Natural killer cell (primary cell): ENCODE measurements at places on chromosomes 1 and 21. TPM values are rescaled to one million over a fixed set of nuclear protein-coding genes. Genes with fewer than 3 reads are reported as not detected.

GRCh38 chr1:9004700-9005394 is 21.4 kb downstream of the SLC2A7 start:
- H3K27me3 ChIP-seq = no peaks in the 10 kb centered on the region
- no peaks in the 10 kb centered on the region for H3K36me3 ChIP-seq
- H3K27ac ChIP-seq = no peak overlapping the region
- no peak overlapping the region for H3K4me3 ChIP-seq
- peak; percentile 87 for DNase-seq

Gene IPP
- total RNA-seq = 20.8 TPM

DNA sequence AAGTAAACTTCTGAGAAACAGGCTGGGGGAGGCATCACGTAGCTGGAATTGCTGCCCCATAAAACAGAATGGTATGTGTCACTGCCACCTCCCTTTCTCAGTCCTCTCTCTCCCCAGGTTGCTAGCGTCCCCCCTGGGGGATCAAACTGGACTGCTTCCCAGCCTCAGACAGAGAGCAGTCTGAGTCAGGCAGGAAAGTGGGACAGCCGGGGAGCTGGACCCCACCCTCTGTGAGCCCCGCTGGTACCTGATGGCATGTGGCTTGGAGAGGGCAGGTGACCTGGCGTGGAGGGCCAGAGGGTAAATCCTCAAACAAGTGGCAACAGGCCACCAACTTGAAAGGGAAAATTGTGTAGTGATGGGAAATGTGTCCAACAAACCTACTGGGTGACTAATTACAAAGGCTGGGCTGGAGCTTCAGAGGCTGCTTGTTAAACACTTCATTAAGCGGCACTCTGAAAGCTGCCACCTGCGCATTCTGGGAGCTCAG is 1.0 kb upstream of the SFN start:
- no peak for DNase-seq
- no peaks in the 10 kb centered on the region for H3K27me3 ChIP-seq
- peaks cover 3% of the 10 kb centered on the region for H3K36me3 ChIP-seq
- no peak overlapping the region for H3K27ac ChIP-seq

- H3K4me1 ChIP-seq = no peaks in the 10 kb centered on the region
- no peaks in the 10 kb centered on the region for H3K27me3 ChIP-seq
- H3K27ac ChIP-seq = no peak overlapping the region
- no peaks in the 10 kb centered on the region for H3K36me3 ChIP-seq
Observed at GRCh38 chr1:209268479-209268878, 315.0 kb upstream of the CAMK1G start.

Gene FAM72A
- total RNA-seq = 2.4 TPM

DNA sequence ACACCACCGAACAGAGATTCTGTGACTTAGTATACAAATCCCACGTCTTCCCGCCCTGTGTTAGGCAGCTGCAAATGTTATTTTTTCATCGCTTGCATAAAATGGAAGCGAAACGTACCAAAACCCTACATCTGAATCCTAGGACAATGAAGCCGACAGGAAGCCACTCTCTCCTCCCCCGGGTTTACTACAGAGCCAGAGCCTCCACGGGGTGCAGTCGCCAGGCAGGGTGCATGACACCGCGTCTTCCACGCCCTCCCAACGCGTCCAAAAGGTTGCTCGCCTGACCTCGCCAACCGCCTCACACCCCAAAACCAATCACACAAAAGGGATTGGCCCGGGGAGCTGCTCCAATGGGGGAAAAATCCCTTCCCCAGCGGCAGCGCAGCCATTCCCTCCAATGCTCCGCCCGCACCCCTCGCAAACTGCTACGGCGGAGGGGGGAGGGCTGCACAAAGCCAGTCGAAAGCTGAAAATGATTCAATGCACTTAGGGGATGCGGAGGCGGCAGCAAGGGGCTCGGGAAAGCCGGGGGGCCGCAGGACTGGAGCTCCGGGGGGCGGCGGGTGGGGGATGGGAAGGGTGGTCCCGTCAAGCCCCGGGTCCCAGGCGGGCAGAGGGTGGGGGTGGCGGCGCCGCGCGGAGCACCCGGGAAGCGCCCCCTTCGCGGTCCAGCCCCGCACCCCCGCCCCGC is 701 bp downstream of the CEP170 start:
- no peaks in the 10 kb centered on the region for H3K27me3 ChIP-seq
- H3K4me3 ChIP-seq = peak overlapping the region; percentile 83
- peak overlapping the region; percentile 73 for H3K27ac ChIP-seq
- H3K4me1 ChIP-seq = peaks cover 18% of the 10 kb centered on the region
- peak; percentile 77 for DNase-seq

GRCh38 chr21:46181953-46182547 is 2.2 kb downstream of the SPATC1L start:
- no peak overlapping the region for H3K27ac ChIP-seq
- DNase-seq = no peak
- peaks cover 16% of the 10 kb centered on the region for H3K4me1 ChIP-seq
- H3K4me3 ChIP-seq = no peak overlapping the region

- no peak for DNase-seq
- peaks cover 80% of the 10 kb centered on the region for H3K36me3 ChIP-seq
- no peak overlapping the region for H3K4me3 ChIP-seq
- H3K27me3 ChIP-seq = no peaks in the 10 kb centered on the region
- H3K4me1 ChIP-seq = no peaks in the 10 kb centered on the region
Observed at GRCh38 chr1:22524481-22524880, 38.8 kb upstream of the EPHA8 start.

DNA sequence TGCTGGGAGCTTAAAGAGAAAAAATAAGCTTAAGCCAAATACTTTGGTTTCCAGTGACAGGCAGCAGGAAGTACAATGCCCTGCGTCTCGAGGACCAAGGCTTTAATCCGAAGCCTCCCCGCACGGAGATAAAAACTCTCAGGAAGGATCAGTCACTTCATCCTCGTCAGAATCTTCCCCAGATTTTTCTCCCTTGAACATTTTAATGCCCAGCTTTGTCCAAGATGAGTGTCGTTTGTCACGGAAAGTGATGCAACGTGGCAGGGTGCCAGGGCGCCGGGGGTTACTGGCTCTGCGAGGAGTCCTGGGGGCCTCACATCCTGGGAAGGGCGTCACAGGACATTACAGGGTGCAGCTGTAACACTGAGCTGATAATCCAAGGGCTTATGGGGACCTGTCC is 25.2 kb upstream of the PCBP3 start:
- H3K36me3 ChIP-seq = no peaks in the 10 kb centered on the region
- peaks cover 33% of the 10 kb centered on the region for H3K4me1 ChIP-seq
- no peak overlapping the region for H3K4me3 ChIP-seq

Gene C2CD2
- 10.1 TPM for total RNA-seq

DNA sequence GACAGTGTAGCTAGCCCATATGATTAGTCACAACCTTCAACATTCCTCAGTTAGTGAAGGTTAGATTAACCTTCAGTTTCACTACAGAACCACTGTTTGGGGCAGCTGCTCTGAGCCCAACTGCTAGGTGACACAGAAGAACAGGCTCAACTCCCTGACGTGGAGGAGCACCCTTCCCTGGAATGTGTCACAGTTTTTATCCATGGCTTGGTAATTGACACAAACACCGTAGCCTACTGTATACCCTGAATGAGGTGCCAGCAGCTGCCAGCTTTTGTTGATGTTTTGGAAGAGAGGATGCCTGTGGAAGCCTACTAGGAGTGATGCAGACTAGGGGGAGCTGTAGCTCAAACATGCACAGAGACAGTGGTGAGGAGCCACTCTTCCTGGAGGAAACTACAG is 56.6 kb upstream of the CR2 start:
- H3K4me1 ChIP-seq = no peaks in the 10 kb centered on the region
- no peak overlapping the region for H3K27ac ChIP-seq
- H3K4me3 ChIP-seq = no peak overlapping the region
- H3K27me3 ChIP-seq = no peaks in the 10 kb centered on the region
- DNase-seq = no peak
- H3K36me3 ChIP-seq = no peaks in the 10 kb centered on the region

Gene MORC3
- total RNA-seq = 74.1 TPM
